T-helper 2 cell treated with Interferon-gamma antibody and Interleukin-4, amounts not matched to agents 5 μg/mL and 100 μg/mL, for 36 hours (primary cell): ENCODE measurements at places on chromosomes 7 and 10.

DNA sequence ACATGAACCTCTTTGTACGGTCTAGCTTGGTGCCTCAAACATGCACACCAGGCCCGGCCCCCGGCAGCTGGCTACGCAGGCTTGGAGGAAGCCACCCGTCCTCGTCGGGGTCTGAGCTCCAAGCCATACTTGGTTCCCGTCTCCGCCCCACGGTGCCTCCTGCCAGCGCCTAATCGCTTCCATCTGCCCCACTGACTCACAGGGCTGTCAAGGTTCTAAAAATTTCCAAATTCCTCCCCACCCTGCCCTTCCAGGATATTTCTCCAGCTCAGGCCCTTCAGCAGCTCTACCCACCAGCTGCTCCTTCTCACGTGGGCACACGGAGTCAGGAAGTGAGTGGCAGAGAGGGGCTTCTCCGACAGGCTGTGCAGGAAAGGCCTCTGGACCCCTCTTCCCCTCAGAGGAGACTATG is 38.8 kb downstream of the TMEM270 start:
- DNase-seq: no peak

GRCh38 chr10:100697070-100697469 is 48.3 kb upstream of the PAX2 start:
- DNase-seq: no peak

- DNase-seq: no peak
Observed at GRCh38 chr10:75405598-75406461, 4.3 kb upstream of the ZNF503 start.

DNA sequence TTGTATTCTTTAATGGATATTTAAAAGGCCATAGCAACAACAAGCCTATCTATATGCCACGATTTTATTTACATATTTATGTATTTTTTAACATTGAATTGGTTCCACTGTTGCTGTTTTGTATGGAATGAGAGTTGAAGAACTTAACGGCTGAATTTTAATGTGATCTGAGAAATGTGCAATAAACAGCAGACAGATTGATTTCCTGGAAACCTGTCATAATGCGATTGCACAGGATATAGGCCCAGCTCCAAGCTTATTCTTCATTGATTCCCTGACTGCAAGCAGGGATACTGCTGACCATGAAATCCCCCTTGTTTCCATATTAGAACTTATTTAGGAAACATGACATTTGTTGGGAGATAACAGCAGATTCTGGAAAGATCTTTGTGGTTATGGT is 195.6 kb downstream of the KCND2 start:
- DNase-seq: no peak

GRCh38 chr10:4303045-4303444 is 518.0 kb upstream of the KLF6 start:
- DNase-seq: no peak

DNA sequence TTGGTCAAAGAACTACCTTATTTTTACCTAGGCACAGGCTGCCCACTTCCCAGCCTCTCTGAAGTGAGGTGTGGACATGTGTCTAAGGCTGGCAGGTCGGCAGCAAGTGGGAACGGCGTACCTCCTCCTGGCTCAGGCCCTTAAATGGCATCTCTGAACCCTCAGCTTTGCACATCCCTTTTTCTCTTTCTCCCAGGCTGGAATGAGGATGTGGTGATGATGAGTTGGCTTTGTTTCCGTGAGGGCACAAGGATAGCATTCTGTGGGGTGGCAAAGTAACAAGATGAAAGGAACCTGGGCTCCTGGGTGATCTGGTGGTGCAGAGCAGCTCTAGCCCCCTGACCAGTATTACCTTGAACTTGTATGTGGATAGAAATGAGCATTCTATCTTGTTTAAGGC is 196.8 kb downstream of the REEP3 start:
- DNase-seq: no peak

DNA sequence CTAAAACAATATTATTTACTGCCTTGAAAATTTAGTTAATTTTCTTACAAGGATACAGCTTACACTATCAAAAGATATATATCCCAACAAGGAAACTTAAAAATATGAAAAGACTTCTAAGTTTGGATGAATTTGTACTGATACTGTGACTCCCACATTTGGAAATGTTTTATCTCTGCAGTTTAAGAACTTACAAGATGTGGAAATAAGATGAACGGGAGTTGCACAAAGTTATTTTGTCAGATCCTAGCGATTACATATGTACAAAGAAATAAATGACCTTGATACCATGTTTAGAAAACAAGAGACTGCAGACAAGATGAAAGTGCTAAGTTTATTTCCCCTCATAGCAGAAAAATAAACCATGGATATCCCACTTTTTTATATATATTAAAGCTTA is 103.7 kb upstream of the TMEM106B start:
- DNase-seq: no peak

GRCh38 chr7:14604606-14605005 is 297.9 kb downstream of the DGKB start:
- no peak for DNase-seq

GRCh38 chr10:119365773-119366599 is 158.6 kb downstream of the GRK5 start:
- no peak for DNase-seq
